ENCODE measurements at places on chromosomes 5 and 9.
A peak's percentile ranks its signal among the peaks of the same experiment; 100 is the strongest.

DNA sequence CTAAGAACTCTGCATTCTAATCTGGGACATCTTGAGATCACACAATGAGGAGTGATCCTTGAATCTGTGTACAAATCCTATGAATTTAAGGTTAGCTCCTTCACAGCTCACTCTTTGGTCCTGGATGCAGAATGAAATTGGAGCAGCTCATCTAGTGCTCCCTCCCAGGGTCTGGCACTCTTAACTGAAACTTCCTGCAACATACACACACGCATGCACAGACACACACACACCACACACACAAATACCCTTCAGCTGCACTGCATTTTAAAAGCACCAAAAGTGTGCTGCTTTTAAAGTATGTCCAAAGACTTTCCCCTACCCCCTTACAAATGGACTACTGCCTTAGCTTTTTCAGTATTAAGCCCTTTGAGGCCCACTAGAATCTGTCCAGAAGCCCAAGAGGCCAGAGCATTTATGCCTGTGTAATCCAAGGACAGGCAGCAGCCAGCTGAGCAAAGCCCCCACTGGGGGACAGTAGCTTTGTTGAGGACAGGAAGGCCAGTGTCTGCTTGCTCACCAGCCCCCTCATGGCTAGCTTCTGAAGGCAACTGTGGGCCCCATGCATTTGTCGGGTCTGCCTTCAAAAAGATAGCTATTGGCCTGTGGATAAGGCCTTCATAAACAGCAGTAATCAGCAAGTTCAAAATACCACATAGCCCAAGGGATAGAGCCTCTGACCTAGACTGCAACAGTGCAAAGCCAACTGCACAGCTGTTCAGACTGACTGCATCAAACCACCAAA lies 43.6 kb downstream of the CDO1 start:
- no peak for DNase-seq

DNA sequence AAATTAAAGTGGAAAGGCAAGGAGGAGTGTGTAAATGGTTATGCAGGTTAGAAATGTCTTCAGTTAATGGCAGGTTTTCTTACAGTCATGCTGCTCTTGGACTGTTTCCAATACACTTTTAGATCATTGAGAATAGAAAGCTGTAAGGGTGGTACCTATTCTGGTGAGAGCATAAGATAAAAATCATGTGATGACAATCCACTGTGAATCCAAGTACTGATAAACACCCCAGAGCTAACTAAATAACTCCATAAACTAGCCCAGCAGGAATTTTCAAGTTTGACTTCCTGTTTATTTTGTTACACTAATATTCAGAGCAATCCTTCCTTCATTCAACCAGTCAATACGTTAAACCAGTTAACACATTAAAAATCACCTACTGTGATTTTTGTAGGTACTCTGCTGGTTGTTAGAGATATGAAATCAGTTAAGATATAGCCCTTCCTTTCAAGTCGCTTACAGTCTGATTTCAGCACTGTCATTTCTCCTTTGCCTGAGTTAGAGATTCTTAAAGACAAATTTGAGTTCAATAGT lies 22.6 kb downstream of the VCAN start:
- DNase-seq = no peak

DNA sequence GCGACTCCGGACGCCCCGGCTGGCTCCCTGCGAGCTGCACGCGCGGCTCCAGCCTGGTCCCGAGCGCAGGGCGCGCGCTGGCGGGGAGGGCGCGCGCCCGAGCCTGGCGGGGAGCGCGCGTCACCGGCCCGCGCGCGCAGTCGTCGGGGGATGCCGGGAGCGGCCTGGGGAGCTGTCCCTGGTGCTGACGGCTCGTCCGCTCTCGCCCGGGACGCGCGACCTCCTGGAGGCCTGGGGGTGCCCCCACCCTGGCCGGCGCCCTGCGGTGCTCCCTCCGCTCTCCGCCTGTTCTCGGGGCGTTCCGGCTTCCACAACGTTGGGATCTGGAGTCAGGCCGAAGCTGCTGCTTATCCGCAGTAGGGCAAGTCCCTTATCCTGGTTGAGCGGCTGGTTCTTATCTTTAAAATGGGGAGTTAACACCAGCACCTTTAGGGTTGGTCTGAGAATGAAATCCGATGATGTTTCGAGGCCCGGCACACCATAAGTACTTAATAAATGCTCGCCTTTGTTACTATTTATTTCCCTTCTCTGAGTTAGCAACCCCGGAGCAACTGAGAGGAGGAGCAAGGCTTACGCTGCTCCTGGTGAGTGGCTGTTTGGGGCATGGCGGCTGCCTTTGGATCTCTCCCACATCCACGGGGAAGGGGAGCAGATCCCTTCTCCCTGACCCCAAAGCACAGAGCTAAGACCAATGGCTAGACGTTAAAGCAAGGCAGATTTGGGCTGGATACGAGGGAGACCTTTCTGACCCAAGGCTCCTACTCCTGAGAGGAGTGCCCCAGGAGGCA lies at the start of gene FAM163B:
FAM163B (minus strand) TSS at position 79 of the 788 bp plus-strand sequence. CDS start 29,166 bp downstream, outside the sequence.
- DNase-seq = no peak

DNA sequence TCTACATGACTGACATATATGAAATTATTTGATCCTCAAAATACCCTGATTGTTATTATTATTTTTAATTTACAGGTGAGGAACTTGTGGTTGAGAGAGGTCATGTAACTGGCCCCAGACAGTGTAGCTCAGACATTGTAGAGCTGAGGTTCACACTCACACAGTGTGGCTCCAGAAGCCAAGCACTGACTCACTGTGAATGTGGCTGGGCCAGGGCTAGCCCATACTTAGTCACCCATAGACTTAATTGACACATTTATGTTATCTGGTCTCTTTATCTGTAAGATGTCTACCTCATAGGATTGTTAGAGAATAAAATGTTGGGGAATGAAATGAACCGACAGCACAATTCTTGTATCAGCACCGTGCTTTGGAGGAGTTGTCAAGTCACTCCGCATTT lies 24.9 kb upstream of the CCDC112 start:
- no peak for DNase-seq

DNA sequence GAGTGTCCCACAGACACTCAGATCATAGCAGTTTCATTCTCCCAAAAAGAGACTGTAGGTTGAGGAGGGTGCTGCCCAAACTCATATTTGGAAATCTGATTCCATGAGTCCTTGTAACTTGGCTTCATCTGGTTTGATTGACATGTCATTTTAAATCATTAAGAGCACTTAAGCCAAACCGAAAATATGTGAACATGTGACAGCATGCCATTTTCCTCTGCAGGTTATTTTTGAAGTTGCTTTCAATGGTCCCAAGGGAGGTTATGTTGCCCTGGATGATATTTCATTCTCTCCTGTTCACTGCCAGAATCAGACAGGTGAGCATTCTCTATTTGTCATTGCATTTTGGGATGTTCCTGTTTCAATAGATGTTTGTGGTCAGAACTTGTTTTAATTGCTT lies 87.6 kb downstream of the MAMDC2 start:
- DNase-seq = no peak

GRCh38 chr9:76227156-76227555 lies 167.1 kb downstream of the RFK start:
- DNase-seq = no peak

GRCh38 chr9:6667633-6668280 lies 22.2 kb upstream of the GLDC start:
- peak; percentile 38 for DNase-seq

DNA sequence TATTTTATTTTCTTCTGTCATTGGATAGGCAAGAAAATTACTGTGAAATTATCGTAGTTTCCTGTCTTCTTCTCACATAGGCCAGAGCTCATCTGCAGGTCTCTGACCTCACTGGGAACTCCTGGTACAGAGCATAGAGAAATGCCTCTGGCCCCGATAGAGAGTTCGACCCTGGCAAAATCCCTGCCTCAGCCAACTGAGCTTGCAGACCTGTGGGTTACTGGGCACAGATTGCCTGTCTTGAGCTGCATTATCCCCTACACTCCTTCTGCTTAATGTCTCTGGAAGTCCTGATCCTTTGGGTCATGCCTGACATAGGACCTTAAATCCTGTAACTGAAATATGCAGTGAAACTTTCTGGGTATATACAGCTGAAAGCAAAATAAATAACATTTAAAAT lies 439.3 kb upstream of the CTNND2 start:
- no peak for DNase-seq

DNA sequence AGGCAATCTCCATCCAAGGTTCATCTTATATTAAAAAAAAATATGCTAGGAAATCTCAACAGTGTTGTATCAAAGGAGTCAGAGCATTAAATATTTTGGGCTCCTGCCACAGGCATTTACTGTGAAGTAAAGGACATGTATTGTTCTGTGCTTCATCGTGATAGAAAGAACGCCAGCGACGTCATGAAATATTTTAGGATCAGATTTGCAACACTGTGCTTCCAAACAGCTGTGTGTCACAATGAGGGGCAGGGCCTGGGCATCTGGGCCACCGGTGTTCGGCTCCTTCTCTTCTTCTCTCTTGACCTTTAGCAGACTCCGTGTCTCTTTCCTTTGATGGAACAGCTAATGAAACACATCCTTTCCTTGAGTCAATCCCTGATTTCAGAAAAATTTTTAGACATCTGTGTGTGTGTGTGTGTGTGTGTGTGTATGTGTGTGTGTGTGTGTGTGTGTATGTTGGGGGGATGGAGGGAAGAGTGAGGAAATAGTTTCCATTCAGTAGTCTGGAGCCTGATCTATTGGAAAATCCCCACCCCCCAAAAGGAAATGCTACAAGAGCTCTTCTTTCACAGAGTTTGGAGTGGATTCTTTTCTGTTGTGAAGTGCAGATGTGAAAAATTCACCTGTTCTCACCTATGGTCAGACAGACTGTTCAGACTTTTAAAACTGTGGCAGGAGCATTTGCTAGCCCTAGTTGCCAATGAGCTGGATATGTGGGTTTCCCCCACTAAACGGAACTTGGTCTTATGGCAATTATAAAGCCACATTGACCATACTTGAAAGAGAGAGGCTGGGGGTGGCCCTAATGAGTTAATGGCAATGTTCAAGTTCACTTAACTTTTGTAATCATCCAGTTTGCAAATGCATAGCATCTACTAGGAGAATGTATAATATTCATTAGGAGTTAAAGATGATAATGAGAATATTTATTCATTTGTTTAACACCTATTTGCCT lies 18.1 kb upstream of the TNC start:
- no peak for DNase-seq

DNA sequence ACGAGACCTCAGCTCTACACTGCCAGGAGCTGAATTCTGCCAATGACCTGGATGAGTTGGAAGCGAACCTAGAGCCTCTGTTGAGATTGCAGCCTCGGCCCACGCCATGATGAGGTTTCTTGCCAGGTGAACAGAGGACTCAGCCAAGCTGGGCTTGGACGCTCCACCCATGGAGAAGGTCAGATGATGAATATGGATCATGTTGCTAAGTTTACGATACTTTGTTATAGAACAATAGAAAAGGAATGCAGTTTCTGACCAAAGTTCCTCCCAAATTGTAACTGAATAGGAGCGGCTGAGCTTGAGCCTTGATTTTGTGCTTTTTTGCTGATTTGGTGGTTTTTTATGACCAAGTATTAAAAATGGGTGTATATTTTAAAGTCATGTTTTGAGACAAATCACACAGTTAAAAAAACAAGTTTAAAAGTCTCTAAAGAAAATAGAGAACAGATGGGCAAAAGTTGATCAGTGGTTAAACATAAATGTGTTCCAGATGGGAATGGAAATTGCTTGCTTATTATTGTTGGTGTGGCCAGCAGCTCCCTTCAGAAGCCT lies 32.9 kb downstream of the ROPN1L start:
- no peak for DNase-seq

- no peak for DNase-seq
These were observed 27.4 kb downstream of the PTPA start for GRCh38 chr9:129138476-129139232.

- no peak for DNase-seq
These were observed 13.5 kb upstream of the AGXT2 start for GRCh38 chr5:35061211-35061770.

GRCh38 chr5:168734620-168735300 lies 155.6 kb upstream of the PANK3 start:
- DNase-seq = no peak

GRCh38 chr9:69433392-69433791 lies 108.4 kb downstream of the ENTREP1 start:
- DNase-seq = no peak

All from NCI-H526 treated with DMSO at 0.1 percent for 48 hours (cell line).